ENCODE measurements at places on chromosomes 7 and 10. TPM values are rescaled to one million over a fixed set of nuclear protein-coding genes. Genes with fewer than 3 reads are reported as not detected.

The NUP205 gene
- 50.4 TPM for total RNA-seq

The PTPN20 gene
- 0.43 TPM for total RNA-seq

The STEAP4 gene
- total RNA-seq = not detected

The HSPA12A gene
- total RNA-seq = 0.78 TPM

The SCIN gene
- not detected for total RNA-seq

The CACNB2 gene
- total RNA-seq = not detected

The CALML5 gene
- not detected for total RNA-seq

The NAT16 gene
- total RNA-seq = not detected

The CRYGN gene
- total RNA-seq = not detected

The NRP1 gene
- not detected for total RNA-seq

The PTPRZ1 gene
- not detected for total RNA-seq

The NPC1L1 gene
- total RNA-seq = 0.06 TPM

The CHAT gene
- total RNA-seq = not detected

The FAM107B gene
- total RNA-seq = 271 TPM

The PROSER2 gene
- total RNA-seq = 4.5 TPM

The ODAD2 gene
- total RNA-seq = 0.11 TPM

The FLNC gene
- total RNA-seq = 0.03 TPM

The INMT gene
- not detected for total RNA-seq

The METTL27 gene
- total RNA-seq = not detected

The BHLHA15 gene
- total RNA-seq = not detected

The SPRN gene
- not detected for total RNA-seq

The KIAA1549 gene
- not detected for total RNA-seq

The TRPV5 gene
- total RNA-seq = not detected

The UNCX gene
- not detected for total RNA-seq

The LIPK gene
- not detected for total RNA-seq

The VWDE gene
- 0.43 TPM for total RNA-seq

The MACC1 gene
- 0.06 TPM for total RNA-seq

The DMBT1 gene
- total RNA-seq = not detected

The NSUN6 gene
- total RNA-seq = 21.8 TPM

The SLC16A12 gene
- total RNA-seq = not detected

The RBM20 gene
- total RNA-seq = 1.7 TPM

The CCDC136 gene
- total RNA-seq = 4.8 TPM

The FGFBP3 gene
- total RNA-seq = 1.3 TPM
